Anterior cingulate cortex (tissue), 58 donors: ENCODE measurements at places on chromosomes 5 and 9.

DNA sequence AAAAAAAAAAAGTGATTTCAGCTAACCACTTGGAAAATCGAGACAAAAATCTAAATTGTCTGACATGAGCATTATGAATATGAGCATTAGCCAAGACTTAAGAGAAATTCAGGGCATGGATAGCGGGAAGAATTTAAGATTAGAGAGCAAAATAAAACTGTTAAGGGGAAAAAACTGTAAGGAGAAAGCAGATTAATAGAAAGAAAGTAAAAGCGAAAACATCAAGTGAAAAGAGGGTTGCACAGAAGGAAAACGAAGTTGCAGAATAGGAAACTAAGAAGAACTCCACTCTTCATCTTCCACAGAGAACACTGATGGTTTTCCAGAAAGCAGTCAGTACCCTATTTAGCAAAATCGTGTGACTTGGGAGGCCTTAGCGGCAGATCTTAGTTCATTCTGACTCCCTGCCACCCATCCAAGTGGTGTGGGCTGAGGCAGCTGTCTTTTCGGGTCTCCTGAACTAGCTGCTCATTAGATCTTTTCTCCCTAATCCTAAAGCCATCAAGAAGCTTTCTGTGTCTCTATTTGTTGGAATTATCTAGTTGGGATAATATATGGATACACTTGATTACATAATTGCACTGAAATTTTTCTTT lies 3.7 kb downstream of the NIM1K start:
- no peak for DNase-seq

DNA sequence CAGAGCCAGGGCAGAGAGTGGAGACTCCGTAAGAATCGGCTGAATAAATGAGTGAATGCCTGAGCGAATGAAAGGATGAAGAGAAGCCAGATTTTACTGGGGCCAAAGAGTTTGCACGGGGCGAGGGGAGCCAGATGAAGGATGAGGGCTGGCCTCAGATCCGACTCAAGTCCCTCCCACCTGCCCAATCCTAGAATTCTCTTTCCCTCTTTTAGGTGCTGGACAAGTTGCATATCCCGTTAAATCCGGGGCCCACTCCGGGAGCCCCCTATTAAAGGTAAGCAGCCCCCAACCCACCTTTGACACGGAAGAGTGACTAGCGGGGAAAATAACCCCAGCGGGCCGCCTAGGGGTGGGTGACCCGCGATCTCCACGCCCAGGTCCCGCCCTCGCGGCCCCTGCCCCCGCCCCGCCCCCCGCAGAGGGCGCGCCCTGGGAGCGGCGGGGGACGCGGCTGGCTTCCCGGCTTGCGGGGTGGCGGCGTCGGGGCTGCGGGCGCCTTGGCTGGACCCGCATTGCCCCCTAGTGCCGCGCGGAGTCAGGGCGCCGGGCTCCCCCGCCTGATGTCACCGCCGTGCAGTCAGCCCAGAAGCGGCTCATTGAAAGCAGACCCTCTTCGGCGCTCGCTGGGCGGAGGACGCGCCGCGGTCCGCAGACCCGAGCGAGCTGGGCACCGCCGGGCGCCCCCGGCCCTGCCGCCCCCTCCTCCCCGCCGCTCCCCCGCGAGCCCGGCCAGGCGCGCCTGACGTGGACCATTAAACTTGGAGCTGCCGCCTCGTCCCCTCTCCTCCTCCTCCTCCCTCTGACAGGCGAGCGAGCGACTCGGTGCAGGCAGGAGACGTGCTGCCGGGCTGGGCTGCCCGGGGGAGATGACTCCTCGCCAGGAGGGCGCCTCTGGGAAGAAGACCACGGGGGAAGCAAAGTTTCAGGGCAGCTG lies at the start of gene ADRA1B:
Gene ADRA1B, plus strand, starts transcription at position 579 of the 937 bp plus-strand sequence. CDS start 424 bp downstream, outside the sequence.
- DNase-seq: peak; percentile 72

GRCh38 chr9:127463382-127463781 lies 12.1 kb downstream of the LRSAM1 start:
- DNase-seq: no peak

DNA sequence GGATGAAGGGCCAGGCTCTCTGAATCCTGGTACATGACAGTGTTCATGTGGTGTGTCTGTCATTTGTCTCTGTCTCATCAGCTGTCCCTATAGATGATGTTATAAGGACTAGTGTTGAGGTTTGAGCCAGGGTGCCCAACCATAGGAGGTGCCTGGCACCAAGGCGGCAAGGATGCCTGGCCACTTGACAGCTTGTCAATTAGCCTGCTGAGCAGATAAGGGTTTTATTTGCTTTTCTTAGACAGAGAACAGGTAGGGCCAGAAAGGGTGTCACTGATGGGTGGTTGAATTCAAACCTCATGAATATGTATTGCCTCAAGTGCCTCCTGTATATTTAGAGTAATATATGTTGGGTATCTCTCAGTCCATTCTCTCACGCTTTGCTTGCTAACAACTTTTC lies 30.1 kb upstream of the AUH start:
- no peak for DNase-seq

DNA sequence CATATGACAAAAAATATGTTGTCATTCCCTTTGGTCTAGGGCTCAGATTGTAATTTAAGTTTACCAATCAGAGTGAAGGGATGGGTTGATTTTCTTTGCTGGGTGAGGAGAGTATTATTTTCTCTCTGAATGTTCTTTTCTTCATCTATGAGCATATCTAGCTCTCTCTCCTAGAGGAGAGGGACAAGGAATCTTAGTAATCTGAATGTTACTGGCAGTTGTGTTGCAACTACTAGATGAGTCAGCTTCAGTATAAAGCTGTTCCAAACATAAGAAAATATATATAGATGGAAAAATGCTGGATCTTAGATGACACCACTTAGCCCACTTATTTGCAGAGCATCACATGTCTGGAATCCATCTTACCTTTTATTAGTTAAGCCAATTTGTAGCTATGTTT lies 259.3 kb downstream of the TUSC1 start:
- DNase-seq: no peak

GRCh38 chr5:176676361-176676824 lies 29.1 kb downstream of the TSPAN17 start:
- DNase-seq: no peak

GRCh38 chr5:160787240-160787639 lies 64.8 kb downstream of the ATP10B start:
- no peak for DNase-seq

DNA sequence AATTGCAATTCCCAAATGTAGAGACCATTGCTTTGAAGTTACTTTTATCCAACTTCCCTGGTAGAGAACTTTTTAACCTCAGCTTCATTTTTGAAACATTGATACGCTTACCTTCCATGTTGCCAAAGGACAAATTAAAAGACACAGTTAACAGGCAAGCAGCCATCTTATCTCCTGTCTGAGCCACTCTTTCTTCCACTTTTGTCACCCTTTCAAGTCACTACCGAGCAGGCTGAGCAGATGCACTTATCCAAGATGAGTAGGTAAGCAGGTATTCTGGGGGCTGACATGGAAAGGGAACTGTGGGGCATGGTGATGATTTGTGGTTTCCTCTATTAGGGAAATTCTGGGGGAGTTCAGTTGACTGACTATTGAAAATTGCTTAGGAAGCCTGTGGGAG lies 66.7 kb downstream of the DOCK2 start:
- DNase-seq: no peak

DNA sequence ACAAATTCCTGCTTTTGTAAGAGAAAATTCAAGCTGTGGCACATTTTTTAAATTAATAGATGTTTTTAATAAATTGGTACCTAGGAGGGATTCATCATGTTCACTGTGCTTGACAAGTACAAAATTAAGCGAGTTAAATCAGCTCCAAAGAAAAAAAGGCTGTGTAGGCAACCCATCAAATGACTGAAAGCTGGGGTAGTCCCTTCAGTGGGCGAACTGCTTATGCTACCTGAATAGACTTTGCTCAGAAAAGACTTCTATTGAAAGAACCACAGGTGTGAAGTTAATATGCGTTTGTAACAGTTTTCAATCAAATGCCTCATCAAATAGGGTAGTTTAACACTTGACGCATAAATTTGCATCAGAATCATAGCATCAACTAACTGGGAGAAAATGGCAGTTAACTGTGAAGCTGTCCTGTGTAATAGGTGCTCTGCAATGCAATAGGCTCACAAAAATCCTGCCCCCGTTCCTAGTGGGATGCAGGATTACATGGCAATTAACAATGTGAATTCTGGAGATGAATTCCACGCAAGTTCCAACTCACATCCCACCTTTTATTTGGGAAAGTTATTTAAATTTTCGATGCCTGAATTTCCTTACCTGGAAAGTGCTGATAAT lies 14.4 kb upstream of the ARL15 start:
- no peak for DNase-seq

- DNase-seq: no peak
Measured at GRCh38 chr5:5492087-5492933, 69.8 kb downstream of the ICE1 start.

DNA sequence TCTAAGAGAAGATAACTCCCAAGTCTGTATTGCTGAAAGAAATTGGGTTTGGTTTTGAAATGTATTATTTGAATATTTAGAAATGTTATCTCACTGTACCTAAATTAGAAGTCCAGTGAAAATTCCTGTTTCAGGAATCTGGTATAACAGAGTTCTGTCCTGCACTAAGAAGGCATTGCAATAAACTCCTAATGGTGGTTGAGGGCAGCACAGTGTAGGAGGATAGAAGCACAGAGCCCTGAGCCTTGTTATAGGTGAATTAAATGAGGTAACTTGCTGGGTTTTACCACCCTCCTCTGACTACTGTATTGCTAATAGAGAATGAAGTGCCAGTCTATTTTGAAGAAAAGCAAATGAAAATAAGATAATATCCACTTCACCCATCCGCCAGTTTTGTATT lies 143.4 kb downstream of the CD180 start:
- no peak for DNase-seq

DNA sequence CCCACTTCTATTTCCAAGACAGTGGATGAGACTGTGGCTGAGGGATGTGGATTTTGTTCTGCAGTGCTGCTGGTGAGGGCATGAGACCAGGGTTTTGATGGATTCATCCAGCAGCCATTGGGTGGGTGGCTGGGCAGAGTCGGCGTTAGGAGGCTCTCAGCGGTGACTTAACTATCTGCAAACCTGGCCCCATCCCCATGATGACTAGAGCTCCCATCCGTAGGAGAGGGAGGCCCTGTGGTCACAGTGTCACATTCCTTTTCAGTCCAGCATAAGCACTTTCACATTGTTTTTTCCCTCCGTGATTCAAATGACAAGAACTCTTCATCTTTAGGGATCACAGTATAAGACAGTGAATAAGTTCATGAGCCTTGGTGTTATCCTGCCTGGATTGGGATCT lies 60.4 kb upstream of the SPRY4 start:
- DNase-seq: no peak

GRCh38 chr9:89725271-89725670 lies 120.5 kb downstream of the GADD45G start:
- no peak for DNase-seq

DNA sequence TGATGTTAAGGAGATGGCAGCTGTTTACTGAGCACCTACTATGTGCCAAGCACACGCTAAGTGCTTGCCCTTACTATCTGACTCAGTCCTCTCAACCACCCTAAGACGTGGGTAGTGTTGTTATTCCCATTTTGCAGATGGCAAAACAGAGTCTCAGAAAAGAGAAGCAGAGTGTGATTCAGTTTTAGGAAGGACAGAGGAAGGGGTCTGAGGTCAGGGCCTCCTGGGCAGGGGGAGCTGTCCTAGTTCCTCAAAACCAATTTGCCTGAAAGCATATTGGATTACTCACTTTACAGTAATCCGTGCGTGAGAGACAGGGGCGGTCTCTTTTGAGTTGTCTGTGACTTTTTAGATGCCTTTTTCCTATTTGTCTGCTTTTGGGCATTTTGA lies 23.2 kb downstream of the DNM1 start:
- DNase-seq: no peak

GRCh38 chr5:91104062-91104448 lies 279.1 kb downstream of the ARRDC3 start:
- no peak for DNase-seq

DNA sequence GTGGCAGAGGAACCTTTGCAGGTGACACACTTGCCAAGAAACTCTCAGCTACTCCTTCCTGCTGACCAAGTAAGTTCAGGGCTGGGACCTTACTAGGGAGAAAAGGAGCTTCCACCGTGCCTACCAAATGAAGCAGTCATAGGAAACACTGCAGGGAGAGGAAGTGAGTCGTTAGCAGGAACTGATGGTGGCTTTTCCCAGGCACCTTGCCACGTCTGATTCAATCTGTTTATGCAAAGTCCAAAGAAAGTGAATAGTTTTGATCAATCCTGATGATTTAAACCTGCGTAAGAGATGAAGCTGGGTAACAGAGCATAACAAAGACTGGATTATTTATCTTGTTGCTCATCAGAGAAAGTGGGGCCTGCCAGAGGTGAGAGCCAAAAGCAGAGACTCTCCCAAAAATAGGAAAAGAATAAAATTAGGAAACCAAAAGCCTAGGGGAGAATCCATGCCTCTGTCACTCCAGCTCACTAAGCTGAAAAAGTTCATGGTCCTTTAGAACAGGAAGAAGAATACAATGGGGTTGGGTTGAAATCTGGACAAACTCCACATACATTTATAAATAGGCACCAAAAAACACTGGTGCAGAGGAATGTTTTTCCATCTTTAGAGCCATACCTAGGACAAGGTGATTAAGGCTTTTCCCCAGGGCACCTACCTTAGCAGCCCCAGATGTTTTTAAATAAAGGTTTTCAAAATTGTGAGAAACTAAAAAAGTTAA lies 9.3 kb upstream of the PFDN1 start:
- DNase-seq: no peak

- peak; percentile 14 for DNase-seq
Measured at GRCh38 chr5:134371834-134372340, 518 bp downstream of the UBE2B start.

DNA sequence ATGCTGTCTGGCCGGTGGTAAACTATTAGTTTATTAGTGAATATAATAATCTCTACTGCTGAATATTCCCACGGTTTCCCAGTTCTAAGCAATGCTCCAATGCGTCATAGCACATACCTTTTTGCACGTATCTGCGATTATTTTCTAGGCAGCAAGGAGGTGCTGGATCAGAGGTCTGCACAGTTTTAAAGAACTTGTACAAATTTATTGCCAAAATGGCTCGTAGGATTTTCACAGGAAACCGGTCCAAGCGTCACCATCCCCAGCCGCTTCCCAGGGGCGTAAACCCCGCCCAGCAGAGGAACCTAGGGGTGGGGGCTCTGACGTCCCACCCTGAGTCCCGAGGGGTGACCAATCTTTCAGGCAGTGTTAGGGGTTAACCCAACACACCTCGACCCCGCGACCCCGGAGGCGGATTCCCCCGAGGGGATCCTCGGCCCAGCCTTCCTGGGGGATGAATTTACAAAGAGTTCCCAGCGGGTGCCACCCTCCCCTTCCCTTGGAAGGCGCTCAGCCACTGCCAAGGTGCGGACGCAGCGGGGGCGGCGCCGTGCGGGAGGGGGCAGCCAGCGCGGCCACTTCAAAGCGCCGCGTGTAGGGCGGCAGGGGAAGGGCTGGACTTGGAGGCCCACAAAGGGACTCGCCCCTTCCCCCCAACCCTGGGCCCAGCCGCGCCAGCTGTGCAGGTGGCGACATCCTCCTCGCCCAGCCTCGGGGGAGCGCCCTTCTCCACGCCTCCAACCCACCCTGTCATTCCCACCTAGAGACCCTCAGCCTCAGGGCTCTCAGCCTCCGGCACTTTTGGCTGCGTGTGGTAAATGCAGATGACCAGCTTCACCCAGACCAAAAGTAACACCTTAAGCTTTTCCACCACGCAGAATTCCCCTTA lies 43.5 kb upstream of the TCF7 start:
- DNase-seq: no peak
